ENCODE measurements at places on chromosomes 5 and 9.

DNA sequence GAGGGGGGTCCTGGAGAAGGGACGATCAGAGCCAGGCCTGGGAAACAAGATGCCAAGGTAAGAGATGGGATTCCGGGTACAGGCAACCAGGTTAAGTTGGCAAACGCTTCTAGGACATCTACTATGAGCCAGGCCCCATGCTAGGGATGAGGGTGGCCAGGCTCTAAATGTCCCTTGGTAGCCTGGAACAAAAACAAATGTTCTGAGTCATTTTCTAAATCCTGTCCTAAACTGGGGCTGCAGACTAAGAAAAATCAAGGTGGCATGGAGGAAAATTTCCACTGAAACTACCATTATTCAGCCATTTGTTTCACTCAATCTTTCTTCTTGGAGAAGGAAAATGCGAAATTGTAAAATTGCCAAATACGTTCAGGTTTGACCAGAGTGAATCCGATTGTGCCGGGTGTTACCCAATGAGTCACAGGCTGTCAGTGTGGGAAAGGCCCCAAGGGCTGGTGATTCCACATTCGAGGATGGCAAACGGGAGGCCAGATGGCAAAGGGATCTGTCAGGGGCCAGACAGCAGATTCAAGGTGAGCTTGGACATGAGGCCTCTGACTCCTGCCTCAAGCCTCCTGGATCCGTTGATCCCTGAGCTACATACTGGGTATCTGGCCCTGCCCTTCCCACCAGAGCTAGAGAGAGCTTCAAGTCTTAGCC, 57.6 kb downstream of the PAX5 start:
- no peak for DNase-seq

- no peak for DNase-seq
Measured at GRCh38 chr9:5949103-5949699, 58.5 kb downstream of the MLANA start.

DNA sequence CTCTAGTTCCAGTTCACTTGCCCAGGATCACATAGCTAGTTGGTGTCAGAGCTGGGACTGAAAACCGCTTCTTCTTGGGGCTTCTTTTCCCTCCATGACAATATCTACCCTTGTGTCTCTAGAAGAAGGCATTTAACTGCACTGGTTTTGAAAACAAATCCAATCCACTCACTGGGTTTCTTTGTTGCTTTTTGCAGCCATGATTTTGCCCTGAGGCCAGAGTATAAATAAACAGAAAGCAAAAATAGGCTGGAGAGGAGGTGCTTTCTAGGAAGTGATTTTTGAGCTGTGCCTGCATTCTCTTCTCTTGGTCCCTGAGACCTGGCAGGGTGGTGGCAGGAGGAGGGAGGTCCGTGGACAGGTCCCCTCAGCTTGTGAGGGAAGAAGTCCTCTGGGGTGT, 6.9 kb upstream of the TRIO start:
- DNase-seq, result no peak

GRCh38 chr5:3010301-3010952, 258.9 kb upstream of the IRX2 start:
- DNase-seq, result no peak

GRCh38 chr5:67493676-67494075, 297.1 kb upstream of the CD180 start:
- DNase-seq, result no peak

- DNase-seq, result no peak
Measured at GRCh38 chr5:179294891-179295777, 50.1 kb downstream of the ADAMTS2 start.

- no peak for DNase-seq
Measured at GRCh38 chr5:151812757-151813309, 41.1 kb downstream of the G3BP1 start.

DNA sequence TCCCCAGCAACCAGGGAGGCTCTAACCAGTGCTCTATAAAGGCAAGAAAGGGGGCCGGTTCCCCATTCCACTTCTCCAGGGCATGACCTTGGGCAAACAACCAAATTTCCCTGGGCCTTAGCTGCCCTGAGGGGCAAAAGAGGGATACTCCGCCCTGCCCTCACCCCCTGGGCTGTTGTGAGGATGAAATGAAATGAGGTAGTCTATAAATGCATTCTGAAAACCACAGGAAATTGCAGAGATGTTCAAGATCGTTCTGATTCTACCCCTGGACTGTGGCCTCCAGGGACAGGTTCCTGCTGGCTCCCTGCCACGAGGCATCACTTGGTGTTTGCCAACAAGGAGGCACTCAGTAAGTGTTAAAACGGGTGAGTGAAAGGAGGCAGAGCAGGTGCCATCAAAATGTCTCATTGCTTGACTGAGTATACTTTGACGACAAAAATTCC, 5.7 kb downstream of the RAPGEF1 start:
- DNase-seq, result no peak

DNA sequence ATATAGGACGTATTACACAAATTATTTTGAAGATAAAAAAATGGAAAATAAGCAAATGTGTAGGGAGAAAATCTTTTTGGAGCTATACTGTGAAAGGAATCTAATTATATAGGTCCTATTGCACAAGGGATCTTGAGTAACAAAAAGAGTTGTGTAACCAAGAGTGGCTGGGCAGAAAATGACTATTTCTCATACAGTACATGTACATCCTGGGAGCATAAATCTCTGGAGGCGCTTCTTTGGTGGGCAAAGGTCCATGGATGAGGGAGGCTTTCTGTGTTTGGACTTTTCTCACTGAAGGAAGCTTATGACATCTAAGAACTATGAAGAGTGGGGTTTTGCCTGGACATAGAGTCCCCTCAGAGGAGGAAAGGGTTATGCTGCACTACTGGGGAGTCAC, 29.8 kb downstream of the ANKS6 start:
- no peak for DNase-seq

GRCh38 chr9:123208626-123209174, 59.7 kb downstream of the STRBP start:
- DNase-seq, result no peak

- DNase-seq, result no peak
Measured at GRCh38 chr5:118692811-118693342, 295.5 kb downstream of the DTWD2 start.

DNA sequence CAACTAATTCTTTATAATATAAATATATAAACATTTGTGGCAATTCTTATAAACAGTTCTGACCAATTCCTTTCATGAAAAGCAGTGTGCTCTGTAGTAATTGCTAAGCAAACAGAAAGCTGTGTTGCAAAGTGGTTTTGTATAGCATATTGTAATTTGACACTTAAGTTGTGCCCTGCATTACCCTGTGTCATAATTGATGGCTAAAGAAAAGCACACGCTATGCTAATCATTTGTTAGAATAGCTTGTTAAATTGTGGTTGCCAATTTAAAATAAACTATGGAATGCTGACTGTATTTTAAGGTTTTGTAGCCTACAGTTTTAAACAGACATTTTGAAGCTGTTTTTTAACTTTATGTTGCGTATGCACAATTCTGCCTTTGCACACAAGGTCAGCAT, 140.0 kb downstream of the PBX3 start:
- DNase-seq, result no peak

DNA sequence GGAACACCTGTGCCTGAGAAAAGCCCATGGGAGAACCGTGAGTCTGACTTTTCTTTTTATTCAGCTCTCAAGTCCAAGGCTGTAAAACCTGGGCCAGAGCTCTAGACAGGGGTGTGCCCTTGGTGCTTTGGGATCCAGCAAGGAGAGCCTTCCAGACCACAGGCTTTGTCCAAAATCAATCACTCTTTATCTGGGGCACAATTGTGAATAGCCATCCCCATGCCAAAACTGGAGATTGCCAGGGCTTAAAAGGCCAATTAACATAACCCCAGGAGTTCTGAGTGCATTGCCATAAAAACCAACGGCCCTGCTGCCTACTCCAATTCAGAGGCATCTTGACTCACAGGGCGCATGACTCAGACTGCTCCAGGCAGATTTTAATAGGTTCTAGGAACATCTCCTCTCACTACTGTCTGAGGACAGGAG, 391.8 kb downstream of the ARHGEF28 start:
- no peak for DNase-seq

Measured in brain pericyte (primary cell).